ENCODE measurements at places on chromosomes 7 and 10.
A peak's percentile ranks its signal among the peaks of the same experiment; 100 is the strongest.

- no peak for DNase-seq
Observed at GRCh38 chr7:18550574-18550973, 55.0 kb downstream of the HDAC9 start.

DNA sequence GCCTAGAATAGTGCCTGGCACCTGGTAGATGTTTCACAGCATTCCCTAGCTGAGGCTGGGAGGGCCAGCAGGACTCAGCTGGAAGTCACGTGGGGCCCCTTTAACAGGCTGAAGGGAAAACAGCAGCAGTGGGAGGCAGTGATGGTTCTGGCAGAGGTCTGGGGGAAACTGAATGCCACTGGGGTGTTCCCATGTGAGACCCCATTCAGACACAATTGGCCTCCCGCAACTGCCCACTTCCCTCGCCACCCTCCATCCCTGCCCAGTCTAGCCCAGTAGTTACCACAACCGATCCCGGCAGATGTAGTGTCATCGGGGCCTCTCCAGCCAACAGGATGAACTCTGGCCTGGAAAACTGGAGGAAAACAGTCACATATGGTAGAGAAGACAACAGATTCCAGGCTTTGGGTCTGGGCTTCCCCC is 38.3 kb downstream of the FRMPD2 start:
- no peak for DNase-seq

- DNase-seq = no peak
Observed at GRCh38 chr7:4124556-4125477, 557.3 kb upstream of the FOXK1 start.

DNA sequence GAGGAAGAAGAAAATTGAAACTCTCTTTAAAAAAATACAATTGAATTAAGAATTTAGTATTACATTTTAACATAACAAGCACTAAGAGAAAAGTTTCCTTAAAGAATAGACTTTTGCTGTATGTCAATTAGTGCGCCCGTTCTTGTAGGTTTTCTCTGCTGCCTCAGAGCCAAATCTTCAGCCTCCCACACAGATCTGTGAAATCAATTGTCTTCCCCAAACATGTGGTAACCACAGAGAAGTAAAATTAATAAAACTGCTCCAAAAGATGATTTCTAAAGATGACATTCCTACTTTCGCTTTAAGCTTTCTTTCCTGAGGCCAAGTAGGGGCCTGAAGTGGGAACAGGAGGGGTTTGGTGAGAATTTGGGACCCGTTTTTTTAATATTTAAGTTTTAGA is 113.2 kb upstream of the ADO start:
- no peak for DNase-seq

- no peak for DNase-seq
Observed at GRCh38 chr10:116827214-116827671, 22.1 kb upstream of the ENO4 start.

- DNase-seq = no peak
Observed at GRCh38 chr7:55545496-55545895, 26.8 kb downstream of the VOPP1 start.

GRCh38 chr10:124701881-124702656 is 42.1 kb downstream of the FAM53B start:
- DNase-seq = no peak

DNA sequence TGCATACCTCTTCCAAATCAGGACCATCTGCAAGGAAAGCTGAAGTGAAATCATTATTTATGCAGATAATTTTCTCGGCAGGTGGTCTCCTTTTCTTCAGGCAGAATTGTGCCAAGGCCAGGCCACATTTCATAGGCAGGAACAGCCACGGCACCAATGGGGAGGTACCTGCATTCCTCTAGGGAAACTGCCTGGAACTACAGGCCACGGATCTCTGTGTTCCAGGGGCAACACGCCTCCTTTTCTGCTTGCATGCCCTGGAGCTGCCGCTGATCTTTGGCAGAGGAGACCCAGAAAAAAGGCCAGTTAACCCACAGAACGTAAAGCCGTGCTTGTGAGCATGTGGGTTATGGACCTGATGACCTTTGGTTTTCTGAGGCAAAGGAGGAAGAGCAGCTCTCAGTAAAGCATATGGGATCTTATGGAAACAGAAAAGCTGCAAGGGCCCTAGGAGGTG is 111.2 kb upstream of the KIAA1217 start:
- peak; percentile 11 for DNase-seq

DNA sequence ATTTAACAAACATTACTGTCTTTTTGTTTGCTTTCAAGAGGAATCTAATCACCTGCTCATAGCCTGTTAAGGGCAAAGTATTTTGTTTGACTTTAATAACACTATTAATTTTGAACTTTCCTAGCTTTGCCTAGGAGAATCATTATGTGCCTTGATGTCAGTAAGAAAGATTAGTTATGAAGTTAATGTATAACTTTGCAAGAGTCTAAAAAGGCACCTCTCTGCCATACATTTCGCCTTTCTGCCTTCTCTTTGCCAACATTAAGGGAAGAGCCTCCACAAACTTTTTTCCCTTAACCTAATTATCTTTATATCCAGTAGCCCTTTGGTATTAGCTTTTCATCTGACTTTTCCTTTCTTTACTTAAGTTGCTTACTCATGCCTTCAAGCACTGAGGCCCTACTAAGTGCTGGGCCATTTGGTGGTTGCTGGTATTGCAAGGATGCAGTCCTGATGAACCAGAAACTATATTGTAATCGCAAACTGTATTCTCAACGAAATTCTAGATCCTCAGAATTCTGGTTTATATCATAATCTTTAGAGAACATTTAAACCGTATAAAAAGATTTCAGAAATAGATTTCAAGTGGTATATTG is 108.5 kb downstream of the SND1 start:
- no peak for DNase-seq

GRCh38 chr7:117127585-117128168 is 174.4 kb downstream of the ST7 start:
- peak; percentile 15 for DNase-seq

GRCh38 chr7:36749282-36749960 is 25.1 kb upstream of the AOAH start:
- no peak for DNase-seq

DNA sequence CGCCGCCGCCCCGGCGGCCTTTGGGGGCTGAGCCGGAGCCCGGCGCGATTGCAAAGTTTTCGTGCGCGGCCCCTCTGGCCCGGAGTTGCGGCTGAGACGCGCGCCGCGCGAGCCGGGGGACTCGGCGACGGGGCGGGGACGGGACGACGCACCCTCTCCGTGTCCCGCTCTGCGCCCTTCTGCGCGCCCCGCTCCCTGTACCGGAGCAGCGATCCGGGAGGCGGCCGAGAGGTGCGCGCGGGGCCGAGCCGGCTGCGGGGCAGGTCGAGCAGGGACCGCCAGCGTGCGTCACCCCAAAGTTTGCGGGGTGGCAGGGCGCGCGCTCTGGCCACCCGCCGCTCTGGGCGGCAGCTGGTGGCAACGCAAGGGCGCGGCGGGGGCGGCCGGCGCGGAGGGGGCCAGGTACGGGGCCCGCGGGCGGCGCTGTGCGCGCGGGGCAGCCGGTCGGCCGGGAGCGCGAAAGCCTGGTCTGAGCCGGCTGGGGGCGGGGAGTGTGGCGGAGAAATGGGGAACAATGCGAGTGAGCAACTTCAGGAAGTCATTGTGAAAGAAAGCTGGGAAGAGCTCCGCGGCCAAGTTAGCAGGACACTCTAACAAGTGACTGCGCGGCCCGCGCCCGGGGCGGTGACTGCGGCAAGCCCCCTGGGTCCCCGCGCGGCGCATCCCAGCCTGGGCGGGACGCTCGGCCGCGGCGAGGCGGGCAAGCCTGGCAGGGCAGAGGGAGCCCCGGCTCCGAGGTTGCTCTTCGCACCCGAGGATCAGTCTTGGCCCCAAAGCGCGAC is at the start of gene IKZF1:
Gene IKZF1, plus strand, starts transcription at position 588 of the 782 bp plus-strand sequence. CDS start 14,346 bp downstream, outside the sequence.
- DNase-seq = peak; percentile 50

DNA sequence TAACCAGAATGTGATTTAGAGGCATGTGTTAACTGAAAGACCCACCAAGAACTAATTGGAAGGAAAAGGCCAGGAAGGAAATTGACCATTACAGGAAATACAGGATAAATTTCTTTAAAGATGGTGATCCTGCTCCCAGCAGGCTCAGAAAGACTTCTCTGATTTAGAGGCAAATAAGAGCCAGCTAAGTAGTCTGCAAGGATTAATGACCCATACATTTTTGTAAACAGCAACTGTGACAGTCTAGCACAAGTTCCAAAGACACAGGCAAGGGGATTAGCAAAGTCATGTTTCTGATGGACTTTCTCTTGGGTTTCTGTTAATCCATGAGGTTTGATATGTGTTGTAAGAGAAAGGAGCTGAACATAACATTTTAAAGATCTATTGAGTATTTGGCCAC is 425.0 kb downstream of the HTR7 start:
- DNase-seq = no peak

- DNase-seq = no peak
Observed at GRCh38 chr7:26096136-26096535, 55.9 kb upstream of the NFE2L3 start.

- no peak for DNase-seq
Observed at GRCh38 chr7:128093614-128094570, 62.7 kb upstream of the LRRC4 start.

- DNase-seq = no peak
Observed at GRCh38 chr10:116073510-116073909, 199.5 kb downstream of the GFRA1 start.

DNA sequence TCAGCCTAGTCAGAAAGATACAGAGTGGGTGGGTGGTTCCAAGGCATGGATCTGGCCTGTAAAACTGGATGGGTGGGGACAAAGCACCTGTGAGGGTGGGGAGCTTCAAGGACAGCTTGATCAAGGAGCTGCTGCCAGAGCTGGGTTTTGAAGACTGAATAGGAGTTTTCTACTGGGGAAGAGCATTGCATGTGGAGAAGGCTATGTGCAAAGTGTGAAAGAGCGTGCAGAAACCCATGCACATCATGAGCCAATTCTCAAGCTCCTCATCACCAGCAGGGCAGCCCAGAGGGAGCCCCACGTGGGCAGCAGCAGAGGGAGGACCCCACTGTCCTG is 58.6 kb downstream of the PDGFA start:
- DNase-seq = no peak

DNA sequence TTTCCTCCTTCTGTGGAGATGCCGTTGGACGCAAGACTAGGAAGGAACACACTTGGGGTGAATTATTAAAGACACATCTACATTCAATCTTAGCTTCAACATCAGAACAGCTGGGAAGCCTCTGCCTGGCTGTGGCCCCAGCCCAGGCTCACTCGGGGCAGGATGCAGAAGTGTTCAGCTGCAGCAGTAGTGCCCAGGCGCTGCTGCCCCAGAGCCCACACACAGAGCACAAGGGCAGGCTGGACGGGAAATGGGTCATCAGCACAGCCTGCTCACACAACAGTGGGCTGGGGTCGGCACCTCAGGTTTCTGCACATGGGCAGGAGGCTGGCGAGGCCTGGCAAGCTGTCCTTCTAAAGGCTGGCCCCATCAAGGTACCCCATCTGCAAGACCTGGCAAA is 42.5 kb downstream of the NOD1 start:
- no peak for DNase-seq

GRCh38 chr7:82859106-82859850 is 303.4 kb downstream of the PCLO start:
- no peak for DNase-seq

DNA sequence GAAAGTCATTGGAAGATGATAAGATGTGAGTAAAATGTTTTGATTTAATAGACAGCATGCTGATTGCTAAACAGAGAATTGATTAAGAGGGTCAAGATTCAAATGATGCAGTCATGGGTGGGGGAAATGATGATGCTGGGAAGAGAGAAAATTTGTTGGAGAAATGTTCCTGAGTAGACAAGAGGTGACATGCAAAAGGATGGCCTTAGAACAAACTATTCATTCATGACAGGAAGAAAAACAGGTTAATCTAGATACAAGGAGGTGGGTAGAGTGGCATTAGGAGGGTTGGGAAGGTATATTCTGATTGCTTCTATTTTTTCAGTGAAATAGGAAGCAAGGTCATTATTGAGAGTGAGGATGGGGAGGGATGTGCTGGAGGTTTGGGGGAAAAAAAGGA is 146.7 kb downstream of the SEM1 start:
- DNase-seq = no peak

DNA sequence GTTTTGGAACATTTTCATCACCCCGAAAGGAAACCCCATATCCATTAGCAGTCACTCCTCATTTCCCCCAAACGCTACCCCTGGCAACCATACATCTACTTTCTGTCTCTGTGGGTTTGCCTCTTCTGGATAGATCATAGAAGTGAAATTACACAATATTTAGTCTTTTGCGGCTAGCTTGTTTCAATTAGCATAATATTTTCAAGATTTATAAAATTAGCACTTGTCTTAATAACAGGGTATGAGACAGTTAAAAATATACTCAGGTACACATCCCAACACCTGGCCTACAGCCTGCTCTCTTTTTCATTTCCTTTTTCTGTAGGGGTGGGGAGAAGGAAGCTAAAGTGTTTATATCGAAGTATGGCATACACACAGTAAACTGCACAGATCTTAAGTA is 81.4 kb upstream of the LRGUK start:
- DNase-seq = no peak

DNA sequence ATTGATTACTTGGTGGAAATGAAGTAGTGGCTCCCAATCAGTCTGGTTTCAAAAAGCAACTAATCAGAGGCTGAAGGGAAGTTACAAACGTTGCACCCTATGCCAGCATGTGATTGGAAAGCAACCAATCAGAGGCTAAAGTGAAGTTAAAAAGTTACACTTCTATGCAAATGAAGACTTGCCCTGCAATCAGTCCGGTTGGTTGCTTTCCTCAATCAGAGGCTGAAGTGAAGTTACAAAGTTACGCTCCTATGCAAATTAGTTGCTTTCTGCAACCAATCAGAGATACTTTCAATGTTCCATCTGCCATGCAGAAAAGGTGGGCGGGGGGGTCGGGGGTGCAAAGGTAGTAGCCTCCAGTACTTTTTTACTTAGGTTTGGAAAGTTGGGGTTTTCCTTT is 1077.1 kb downstream of the TYW1 start:
- no peak for DNase-seq

DNA sequence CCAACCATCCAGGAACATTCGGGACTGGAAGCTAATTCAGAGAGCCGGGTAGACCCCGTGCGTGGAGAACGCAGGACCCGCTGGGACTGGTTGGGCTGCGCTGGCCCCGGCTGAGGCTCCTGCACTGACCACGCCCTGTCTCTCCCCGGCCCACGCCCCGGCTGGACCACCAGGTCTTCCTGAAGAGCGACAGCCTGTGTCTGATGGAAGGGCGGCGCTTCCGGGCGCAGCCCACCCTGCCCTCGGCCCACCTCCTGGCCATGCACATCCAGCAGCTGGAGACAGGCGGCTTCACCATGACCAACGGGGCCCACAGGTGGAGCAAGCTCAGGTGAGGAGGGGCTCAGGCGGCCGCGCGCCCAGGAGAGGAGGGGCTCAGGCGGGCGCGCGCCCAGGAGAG is 10.2 kb upstream of the UTF1 start:
- peak; percentile 78 for DNase-seq

DNA sequence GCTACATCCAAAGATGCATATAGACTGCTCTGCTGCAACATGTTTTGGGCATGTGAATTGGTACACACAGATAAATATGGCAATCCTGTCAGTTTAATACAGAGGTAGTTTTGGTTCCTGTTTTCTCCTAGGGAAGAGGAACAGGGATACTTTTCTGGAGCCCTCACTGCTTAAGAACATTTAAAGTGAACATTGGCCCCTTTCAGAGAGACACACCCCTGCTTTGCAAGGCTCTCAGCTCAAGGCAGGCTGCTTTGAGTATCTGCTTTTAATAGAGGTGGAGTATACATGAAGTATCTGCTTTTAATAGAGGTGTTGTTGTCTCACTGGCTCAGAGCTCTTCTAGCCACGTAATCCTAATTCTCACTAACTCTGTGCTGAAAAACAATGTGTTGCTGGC is 38.9 kb downstream of the CYP51A1 start:
- DNase-seq = no peak

GRCh38 chr10:124591123-124591495 is 129.5 kb downstream of the LHPP start:
- no peak for DNase-seq

Data from WTC11 (cell line).